Adrenal gland (tissue), 19 donors: ENCODE measurements at places on chromosomes 2 and 18. TPM values are rescaled to one million over a fixed set of nuclear protein-coding genes. Genes with fewer than 3 reads are reported as not detected.

- DNase-seq = peak; percentile 45
Observed at GRCh38 chr2:121071034-121071504, 213.9 kb downstream of the TFCP2L1 start.

DNA sequence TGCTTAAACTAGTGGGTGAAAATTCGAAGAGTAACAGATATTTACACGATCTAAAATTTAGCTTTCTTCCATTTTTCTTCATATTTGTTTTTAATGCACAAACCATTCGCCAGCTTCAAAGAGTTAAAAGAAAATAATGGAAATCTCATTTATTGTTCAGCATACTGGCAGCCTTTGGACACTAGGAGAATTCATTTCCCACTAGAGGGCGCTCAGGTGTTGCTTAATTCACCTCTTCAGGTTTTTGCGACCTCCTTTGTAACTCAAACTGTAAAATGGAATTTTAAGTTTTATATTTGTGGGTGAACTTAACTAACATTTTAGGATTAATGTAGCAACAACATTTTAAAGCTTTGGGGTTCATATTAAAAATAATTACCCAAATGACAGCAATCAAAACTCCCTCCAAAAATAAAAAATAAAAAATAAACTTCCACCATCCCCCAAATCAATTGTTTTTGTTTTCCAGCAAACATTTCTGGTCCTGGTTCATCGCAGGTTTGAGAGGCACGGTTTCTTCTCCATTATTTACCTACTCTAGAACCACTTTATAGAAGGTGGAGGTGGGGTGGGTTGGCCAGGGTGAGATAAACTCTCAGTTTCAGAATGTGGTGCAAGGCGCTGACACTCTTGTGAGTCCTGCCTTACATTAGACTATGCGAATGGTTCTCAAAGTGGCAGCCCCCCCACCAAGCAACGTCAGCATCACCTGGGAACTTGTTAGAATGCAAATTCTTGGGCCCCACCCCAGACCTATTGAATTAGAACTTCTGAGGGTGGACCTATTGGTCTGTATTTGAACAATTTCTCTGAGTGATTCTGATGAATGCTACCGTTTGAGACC lies 24.7 kb upstream of the PNPT1 start:
- peak; percentile 52 for DNase-seq

- DNase-seq = peak; percentile 81
Observed at GRCh38 chr18:22113144-22113844, 56.1 kb upstream of the GATA6 start.

The LRATD1 gene
- 1.2 TPM for total RNA-seq

The CHRND gene
- total RNA-seq = not detected

- no peak for DNase-seq
Observed at GRCh38 chr2:136255648-136256461, 137.9 kb upstream of the CXCR4 start.

DNA sequence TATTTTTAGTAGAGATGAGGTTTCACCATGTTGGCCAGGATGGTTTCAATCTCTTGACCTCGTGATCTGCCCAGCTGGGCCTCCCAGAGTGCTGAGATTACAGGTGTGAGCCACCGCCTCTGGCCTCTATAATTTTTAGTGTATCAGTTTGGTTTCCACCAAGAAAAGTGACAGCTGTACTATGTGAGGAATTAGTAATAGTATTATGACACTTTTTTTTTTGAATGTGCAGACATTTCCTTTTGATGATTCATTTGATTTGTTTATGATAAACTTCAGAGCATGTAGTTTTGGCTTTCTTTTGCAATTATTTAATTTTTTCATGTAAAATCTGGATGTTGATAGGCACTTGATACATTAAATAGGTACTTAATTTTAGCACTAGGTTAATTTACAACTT lies 61.5 kb downstream of the PTPN4 start:
- no peak for DNase-seq

DNA sequence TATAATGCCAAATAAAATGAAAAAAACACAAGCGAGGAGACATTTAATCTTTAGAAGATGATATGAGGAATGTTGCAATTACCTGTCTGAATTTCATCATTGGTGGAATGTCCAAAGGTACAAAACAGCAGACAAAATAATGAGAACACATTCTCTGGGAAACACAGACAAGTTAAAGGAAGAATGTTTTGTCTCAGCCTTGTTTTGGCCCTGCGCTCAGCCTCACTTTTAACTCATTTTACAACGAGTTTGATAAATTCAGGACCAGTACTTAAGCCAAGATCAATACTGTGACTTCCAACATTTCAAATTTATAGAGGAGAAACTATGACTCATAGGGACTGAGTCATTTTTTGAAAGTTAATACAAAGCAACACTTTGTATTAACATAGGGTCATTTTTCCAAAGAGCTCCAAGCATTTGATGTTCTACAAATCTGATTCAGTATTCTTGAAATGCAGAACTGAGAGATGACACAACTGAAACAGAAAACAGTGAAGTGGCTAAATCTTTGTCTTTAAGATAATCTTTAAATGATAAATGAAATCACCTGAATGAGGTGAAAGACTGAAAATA lies 833.2 kb upstream of the CHAC2 start:
- DNase-seq = no peak

GRCh38 chr2:149000158-149000938 lies 38.2 kb upstream of the LYPD6B start:
- DNase-seq = no peak

- peak; percentile 80 for DNase-seq
Observed at GRCh38 chr2:3780477-3781402, 77.4 kb downstream of the DCDC2C start.

The STAT4 gene
- total RNA-seq = 0.52 TPM

DNA sequence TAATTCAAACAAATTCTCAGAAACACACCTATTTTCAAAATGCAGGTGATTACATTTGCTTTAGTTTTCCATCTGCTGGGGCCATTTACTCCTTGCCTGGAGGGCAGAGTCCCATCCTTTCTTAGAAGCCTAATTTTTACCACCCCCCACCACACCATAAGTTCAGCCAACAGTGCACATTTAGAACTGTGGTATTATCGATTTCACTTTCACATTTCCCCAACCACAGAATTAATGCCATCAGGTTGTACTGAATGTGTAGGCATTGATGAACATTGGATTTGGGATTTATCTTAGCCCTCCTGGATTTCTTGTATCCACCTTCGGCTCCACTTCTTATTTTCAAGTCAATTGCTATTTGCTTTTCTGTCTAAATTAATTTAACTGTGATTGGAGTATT lies 4.5 kb downstream of the SCYGR3 start:
- no peak for DNase-seq

The MYO7B gene
- 0.17 TPM for total RNA-seq

The NEB gene
- total RNA-seq = 8.5 TPM

The LHCGR gene
- total RNA-seq = not detected

DNA sequence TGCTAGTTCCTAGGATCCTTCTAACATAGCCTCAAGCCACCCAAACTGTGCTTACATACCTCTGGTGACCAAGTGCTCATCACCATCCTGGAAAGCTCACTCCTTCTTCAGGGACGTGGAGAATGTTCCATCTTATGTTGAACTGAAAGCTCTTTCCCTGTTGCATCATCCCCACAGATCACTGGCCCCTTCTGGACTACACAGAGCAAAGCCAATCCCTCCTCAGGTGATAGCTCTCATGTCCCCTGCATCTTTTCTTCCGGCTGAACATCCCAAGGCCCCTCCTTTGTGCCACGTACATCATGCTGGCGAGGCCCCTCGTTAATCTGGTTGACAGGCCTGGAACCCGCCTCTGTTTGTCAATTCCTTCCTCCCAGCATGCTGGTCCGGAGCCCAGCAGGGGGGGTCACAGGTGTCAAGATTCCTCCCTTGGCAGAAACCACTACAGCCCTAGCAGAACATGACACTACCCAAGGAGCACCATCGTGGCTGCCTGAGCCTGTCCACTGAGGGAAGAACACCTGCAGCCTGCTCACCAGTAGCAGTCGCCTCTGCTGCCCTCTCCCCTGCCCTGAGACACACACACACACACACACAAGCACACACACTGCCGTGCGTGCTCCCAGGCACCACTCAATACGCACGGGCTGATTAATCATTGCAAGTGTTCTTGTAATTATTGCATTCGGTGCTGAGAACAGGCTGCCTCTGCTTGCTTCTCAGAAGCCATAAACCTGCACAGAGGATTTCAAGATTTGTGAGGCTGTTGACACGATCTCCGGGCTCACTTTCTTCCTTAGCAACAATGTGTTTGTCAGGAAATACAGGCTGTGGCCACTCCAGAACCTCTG lies 6.3 kb upstream of the KCNK3 start:
- DNase-seq = peak; percentile 38

The GALM gene
- total RNA-seq = 351 TPM

GRCh38 chr2:29113891-29114321 lies 1.3 kb upstream of the CLIP4 start:
- DNase-seq = peak; percentile 67

DNA sequence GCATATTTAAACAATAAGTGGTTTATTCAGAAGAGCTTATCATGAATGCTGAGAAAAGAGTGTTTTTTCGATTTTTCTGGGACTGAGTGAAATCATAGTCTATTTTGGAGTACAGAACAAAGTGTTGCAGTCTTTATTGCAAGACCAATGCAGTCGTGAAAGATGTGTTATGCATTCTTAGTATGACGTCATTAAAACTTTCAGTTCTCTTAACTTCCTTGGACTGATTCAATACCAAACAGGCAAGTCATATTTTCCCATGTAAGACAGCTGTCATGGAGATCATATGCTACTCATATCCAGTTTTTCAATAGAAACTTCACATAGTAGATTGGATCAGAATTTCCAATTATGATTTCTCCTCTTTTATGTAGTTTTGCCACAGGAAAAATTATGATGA lies 92.6 kb downstream of the RIT2 start:
- no peak for DNase-seq

The WDCP gene
- 5.0 TPM for total RNA-seq

GRCh38 chr2:73451263-73451972 lies 65.8 kb downstream of the ALMS1 start:
- no peak for DNase-seq

The MREG gene
- total RNA-seq = 5.1 TPM

The POTEC gene
- total RNA-seq = not detected

The CHRNA1 gene
- not detected for total RNA-seq

GRCh38 chr18:58671632-58672564 lies 633 bp downstream of the MALT1 start:
- peak; percentile 45 for DNase-seq

The RAX gene
- total RNA-seq = not detected

DNA sequence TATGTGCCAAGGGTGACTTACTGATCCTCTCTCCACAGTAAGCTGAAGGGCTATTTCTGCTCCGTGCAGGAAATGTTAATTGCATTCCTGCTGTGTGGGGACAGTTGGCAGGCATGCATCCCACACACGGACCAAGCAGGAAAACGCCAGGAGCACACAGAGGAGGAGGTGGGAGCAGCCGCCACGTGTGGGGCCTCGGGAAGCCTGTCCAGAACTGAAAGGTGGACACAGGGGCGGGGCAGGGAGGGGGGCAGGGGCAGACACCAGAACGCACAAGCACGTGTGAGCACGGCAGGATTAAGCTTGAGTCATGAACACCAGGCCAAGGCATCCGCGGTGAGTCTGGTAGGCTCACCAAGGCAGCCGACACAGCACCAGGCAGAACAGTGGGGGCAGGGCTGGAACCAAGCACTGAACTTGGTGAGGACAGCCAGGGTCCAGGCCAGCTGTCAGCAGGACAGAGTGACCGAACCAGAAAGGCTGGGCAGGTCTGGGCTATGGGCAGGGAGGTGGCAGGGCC lies 177.1 kb downstream of the EIPR1 start:
- DNase-seq = no peak

The NPPC gene
- 0.17 TPM for total RNA-seq

DNA sequence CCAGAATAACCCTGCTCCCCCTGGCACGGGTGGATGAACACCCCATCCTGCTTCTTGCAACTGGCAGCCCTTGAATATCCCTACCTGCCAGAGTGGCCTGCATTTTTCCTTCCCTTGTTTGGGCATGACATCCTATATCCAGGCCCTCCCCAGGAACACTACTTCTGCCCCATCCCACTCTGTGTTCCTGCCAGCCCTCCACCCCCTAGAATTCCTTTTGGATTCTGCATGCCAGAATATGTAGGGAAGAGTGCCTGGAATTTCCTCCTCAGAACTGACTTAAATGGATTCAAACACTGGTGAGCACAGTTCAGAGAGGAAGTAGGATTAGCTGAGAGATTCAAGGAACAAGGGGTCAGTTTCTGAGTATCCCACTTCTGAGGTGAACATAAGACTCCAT lies 123.5 kb upstream of the PELI1 start:
- DNase-seq = no peak

The TMEM247 gene
- total RNA-seq = not detected

DNA sequence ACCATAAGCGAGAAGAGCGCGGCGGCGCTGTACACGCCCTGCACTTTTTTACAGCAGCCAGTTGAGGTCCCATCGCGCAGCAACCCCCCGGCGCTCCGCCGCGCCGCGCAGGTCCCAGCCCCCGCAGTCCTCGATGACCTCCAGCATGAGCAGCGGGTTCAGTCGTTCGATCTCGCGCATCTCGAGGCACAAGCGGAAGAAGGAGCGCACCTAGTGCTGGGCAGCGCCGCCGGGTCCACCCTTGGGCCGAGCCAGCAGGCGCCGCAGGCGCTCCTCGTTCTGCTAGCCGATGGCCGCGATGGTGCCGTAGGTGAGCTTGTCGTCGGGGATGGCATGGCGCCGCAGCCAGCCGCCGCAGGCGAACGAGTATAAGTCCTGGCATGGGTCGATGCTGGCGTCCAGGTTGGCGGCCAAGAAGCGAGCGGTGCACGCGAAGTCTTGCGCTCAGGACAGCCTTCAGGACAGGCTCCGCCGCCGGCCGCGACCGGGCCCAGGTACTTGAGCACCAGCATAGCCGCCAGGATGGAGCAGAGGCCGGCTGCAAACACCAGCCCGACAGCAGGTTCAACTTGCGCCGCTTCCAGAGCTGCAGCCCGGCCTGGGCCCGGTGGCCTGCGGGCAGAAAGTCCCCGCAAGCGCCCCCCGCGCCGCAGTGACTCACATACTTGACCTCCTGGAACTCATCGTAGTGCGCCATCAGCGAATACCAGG lies 8.3 kb downstream of the ALPP start:
- no peak for DNase-seq

The SERPINB3 gene
- not detected for total RNA-seq

- DNase-seq = peak; percentile 52
Observed at GRCh38 chr18:32301976-32302743, 112.3 kb downstream of the MEP1B start.

The WNT10A gene
- total RNA-seq = not detected

DNA sequence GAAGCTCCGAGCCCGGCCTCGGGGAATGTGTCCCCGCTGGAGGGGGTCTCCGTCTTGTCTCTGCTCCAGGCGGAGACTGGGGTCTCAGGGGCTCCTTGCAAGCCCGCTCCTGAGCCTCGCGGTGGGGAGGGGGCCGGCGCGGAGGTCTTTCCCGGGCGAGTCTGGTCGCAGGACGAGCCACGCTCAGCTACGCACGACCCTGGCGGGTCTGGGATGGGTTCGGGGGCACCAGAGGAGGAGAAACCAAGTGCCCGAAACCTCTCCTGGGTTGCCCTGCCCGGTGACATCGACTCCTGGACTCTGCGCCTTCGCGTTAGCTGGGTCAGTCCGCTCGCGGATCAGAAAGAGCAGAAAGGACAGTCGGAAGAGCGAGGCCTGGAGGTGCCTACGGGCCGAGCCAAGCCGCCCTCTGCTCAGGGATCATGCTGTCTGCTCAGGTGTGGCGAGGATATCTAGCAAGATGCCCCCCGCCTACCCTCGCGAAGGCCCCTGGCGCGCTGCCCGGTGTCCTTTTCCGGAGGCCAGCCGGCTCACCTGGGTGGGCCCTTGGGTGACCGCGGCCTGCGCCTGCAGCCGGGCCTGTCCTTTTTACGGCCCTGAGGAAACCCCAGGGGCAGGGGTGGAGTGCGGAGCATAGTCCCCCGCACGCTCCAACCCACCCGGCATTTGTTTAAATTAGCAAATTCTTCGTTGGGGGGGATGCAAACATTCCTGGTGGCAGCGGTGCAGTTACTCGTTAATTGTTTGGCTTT lies 58.7 kb downstream of the SNORC start:
- DNase-seq = no peak

The HOXD4 gene
- total RNA-seq = 20.2 TPM
